ENCODE measurements at places on chromosomes 6 and 20.

DNA sequence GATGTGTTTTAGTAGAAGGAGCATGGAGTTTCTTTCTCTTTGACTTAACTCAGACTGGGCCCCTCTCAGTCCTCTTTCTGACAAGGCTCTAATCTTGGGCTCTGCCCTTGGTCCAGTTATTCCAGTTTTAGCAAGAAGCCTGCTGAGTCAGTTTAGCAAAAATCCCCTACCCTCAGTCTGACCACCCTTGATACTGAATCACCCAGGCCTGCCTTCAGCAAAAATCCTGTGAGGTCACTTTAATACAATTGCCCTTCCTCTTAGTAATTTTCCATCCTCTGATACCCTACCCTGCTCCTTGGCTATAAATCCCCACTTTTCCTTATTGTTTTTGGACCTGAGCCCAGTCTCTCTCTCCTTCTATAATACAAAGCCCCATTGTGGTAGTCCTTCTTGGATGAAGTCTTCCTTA lies 326.7 kb upstream of the NOX3 start:
- DNase-seq = no peak

DNA sequence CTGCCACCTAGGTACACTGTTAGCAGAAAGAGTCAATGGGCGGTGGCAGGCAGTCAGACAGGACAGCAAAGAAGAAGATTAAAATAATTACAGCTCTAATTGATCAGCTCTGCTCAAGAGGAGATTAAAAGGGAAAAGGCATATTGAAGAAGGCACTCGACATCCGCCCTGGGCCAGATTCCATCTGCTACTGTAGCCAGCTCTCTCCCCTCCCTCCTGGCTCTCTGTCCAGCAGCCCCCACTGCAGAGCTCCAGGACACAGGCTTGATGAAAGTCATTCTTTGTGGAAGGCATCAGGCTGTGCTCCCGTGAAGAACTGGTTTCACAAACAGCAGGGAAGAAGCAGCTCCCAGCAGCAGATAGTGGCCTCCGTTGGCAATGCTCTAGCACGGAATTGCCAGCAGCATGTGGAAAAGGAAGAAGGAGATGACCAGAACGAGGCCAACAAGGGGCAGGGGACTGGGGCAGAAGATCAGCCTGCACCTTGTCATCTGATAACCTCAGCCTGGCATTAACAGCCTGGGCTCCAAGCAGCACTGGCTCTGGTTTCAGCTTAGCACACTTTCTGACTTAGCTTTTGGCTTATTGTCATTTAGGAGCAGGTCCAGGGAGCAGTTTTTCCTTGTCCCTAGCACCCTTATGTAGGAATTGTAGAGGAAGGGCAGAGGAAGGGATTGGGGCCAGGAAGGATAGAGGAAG lies 465.9 kb downstream of the KIF16B start:
- no peak for DNase-seq

- DNase-seq = no peak
Observed at GRCh38 chr6:150196942-150197745, 54.3 kb downstream of the PPP1R14C start.

DNA sequence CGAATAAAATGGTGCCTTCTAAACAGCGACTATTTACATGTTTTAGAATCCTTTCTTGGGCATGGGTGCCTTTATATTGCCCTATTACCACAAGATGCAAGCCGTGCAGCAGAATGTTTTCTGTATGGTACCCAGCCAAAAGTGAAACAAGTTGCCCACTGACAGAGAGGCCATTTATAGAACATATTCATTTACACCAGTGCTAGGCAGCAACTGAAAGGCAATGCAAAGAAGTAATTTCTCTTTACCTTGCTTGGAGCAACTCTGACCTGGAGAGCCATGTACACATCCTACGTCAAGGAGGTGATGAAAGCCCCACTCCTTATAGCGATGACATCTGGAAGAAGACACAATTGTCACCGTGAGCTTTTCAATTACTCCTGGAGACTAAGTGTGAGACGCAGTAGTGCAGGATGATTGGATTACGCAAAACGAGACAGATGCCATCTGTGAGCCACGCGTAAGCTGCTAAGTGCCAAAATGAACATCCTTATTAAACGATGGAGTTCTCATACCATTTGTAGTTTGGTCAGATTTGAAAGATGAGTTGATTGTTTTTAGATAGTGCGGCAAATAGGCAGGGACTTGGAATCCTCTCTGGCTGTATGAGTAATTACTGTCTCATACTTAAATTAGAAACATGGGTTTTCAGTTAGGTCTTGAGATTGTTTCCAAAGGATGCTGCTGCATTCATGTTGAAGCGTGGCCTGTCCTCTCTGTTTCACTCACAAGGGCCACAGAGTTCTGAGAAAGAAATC lies at the start of gene TMEM244:
TSS of gene TMEM244 (minus strand) at position 408 of the 758 bp plus-strand sequence. CDS start at position 281, 127 bp downstream.
- no peak for DNase-seq

DNA sequence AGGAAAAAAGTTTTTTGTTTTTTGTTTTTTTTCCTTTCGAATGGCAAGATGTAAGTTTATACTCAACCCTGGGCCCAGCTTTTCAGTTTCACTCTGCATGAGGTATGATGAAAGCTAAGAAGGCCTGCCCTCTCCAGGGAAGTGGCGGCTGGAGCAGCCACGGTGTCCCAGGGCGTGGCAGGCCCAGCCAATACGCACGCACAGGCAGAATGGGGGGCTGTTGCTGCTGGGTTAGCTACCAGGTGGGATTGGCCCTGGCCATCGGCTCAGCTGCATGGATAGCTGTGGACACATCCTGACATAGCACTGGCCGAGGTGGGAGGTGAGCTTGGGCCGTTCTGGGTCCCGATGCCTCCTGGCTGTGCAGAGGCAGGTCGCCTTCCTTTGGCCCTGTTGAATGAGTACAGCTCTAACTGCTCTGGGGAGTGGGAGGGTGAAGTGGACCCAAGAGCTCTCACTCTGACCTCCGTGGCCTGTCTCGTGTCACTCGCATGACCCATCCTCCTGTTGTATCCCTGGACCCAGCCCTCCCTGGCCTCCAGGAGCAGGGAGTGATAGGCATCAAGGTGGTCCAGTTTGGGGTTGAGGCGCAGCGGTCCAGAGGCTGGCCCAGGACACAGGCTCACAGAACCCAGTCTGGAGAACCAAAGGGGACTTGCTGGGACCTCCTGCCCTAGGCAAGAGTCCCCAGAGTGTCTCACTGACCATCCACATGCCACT lies 18.1 kb downstream of the MYT1 start:
- no peak for DNase-seq

DNA sequence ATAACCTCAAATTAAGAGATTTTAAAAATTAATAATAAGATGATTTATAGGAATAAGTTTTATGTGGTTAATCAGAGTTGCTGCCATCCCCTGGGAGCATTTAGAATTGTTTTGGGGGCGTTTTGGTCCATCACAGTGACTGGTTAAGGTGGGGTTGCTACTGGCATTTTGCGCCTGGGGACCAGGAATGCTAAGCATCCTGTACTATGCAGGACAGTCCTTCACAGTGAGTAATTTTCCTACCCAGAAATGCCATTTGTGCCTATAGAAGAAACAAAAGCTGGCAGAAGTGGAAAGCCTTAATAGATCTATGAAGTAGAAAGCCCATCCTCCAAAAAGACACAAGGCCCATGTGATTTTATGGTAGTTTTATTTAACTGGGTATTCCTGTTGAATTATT lies 118.0 kb downstream of the ANKS1A start:
- DNase-seq = no peak

- no peak for DNase-seq
Observed at GRCh38 chr6:3831761-3832530, 17.2 kb upstream of the FAM50B start.

GRCh38 chr20:45944151-45944964 lies 9.9 kb downstream of the PCIF1 start:
- DNase-seq = no peak

- DNase-seq = no peak
Observed at GRCh38 chr6:138515657-138516248, 16.5 kb upstream of the NHSL1 start.

DNA sequence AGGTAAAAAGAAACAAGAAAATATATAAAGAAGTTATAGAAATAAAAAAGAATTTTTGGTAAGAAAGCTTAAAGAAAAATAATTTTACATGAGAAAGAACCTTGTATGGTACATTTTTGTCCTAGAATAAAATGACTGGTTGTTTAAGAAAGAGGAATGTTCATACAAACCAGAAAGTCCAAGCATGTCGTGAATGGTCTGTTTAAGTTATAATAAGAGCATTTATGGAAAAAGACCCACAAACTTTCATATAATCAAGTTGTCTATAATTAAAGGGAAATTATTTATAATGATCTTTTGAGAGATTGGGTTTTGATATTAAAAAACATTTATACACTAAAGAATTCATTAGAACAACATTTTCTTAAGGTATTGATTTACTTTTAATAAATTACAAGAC lies 27.8 kb upstream of the FAM110A start:
- no peak for DNase-seq

GRCh38 chr6:44263354-44264100 lies 1.8 kb downstream of the NFKBIE start:
- DNase-seq = no peak

GRCh38 chr6:7154341-7155139 lies 46.8 kb downstream of the RREB1 start:
- DNase-seq = no peak

DNA sequence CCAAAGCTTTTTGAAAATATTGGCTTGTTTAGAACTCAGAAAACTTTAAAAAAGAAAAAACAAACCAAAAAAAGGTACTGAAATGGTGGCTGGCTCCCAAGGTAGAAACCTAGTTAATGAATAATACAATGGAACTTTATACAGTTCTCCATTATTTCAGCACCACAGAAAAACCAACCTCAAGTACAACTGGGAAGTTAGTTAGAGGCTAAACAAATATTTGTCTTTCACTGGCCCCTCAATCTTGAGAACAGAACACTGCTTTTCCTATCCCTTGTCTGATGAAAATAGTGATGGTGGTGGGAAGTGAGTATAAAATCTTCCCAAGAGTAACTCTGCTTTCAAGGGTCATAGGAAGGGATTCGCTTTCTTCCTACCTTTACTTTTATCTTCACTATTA lies 126.5 kb downstream of the REV3L start:
- DNase-seq = no peak

DNA sequence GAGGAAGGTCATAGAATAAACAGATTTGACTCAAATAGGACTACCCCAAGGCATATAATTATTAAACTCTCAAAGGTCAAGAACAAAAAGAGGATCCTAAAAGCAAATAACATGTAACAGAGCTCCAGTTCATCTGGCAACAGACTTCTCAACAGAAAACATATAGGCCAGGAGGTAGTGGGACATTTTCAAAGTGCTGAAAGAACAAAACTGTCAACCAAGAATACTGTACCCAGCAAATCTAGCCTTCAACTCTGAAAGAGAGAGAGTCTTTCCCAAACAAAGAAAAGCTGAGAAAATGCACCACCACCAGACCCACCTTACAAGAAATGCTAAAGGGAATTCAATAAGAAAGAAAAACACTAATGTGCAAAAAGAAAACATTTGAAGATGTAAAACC lies 11.9 kb downstream of the NQO2 start:
- no peak for DNase-seq

DNA sequence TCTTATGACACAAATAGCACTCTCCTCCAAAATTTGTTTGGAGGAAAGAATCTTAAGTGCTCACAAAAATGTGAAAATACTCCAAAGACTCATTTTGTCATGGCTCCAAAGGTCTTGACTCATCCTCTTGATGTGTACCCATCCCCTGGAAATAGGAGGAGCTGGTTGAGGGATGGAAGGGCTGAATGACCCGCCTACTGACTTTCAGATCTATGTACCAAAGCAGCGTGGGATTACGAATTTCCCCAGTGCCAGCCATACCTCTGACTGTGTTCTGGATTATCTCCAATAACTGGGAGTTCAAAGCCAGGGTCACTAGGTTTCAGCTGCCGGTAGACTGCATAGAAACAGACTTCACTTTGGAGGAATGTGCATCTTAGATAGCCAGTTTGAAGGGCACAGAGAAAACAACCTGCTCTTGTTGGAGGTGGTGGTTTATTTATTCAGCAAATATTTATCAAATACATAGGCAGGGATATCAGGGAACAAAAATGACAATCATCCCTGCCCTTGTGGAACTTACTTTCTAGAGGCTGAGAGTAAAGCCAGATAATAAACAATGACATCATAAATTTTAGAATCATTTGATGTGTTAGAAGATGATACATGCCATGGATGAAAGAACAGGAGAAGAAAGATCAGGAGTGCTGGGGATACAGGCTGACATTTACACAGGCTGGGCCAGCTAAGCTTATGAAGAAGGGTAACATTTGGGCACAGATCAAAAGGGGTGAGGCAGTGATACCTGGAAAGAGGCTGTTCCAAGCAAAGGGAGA lies 246.6 kb downstream of the TBXT start:
- no peak for DNase-seq

- no peak for DNase-seq
Observed at GRCh38 chr6:153727885-153728284, 311.2 kb upstream of the OPRM1 start.

DNA sequence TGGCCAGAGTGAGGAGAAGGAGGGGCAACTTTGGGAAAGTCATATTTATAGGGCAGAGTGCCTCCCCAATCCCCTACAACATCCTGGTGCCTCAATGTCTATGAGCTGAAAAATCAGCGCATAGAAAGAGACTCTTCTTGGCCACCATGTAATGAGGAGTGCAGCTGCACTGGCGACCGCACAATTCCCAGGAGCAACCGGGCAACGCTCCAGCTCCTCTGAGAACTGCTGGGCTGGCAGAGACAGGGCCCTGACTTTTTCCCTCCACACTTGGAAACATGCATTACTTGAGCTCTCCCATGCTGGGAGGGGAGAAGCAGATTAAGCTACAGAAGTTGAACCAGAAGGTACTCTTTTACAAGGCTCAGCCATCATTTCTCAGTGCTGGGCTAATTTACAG lies 31.4 kb upstream of the MARCKS start:
- DNase-seq = no peak

DNA sequence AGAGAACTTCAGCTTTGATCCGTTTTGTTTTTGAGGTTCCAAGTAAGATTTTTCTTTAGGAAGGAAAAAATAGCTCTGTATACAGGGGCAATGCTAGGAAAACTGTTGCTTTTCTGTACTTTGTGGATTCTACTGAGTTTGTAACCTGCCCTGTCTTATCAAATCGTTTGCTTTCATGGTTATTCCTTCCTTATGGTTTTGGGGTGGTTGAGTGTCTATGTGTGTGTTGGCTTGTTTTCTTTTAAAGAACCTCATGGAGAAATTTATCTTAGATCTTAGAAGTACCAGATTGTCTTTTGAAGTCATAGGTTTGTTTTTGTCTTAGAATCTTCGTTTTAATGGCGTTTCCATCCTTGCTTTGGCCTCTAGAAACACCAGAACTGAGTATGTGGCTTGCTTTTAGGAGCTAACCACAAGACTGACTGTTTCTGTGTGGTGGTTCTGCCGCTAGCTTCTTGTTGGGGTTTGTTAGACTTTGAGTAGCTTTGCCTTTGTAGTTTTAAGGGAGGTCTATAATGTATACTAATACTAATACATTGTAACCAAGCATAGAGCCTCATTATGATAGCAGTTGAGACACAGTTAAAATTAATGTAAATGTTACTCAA lies 86.8 kb downstream of the RPP40 start:
- DNase-seq = no peak

DNA sequence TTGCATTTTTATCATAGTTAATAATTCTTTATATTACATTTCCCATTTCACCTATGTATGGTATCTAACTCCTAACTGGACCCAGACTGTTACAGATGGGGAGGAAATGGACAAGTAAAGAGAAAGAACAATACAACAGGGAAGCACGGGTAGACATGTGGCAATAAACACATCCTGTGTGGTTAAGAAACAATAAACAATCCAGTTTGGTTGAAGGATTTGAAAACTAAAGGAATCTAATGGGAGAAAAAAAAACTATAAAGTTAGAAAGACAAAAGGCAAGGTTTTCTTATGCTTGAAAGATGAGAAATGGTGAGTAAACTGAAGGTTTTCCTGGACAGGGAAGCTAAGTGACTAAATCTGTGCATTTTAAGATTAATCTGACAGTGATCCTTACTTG lies 34.9 kb upstream of the ALDH8A1 start:
- DNase-seq = no peak

GRCh38 chr6:166786704-166787293 lies 159.7 kb upstream of the RPS6KA2 start:
- DNase-seq = peak; percentile 69

Data from GM19239 (cell line).